Right lobe of liver (tissue), 6 donors: ENCODE measurements at places on chromosomes 3 and 15. TPM values are rescaled to one million over a fixed set of nuclear protein-coding genes. Genes with fewer than 3 reads are reported as not detected.

CP gene
- total RNA-seq = 1,411 TPM

TPRA1 gene
- total RNA-seq = 20.8 TPM

CTXN2 gene
- not detected for total RNA-seq

DPPA2 gene
- total RNA-seq = not detected

SIDT1 gene
- total RNA-seq = 0.43 TPM

IL17RB gene
- 27.3 TPM for total RNA-seq

SPESP1 gene
- 0.26 TPM for total RNA-seq

CSPG4 gene
- total RNA-seq = 0.12 TPM
